ENCODE measurements at places on chromosomes 2 and 18.

- no peak for DNase-seq
Measured at GRCh38 chr2:210922419-210922818, 366.0 kb downstream of the CPS1 start.

DNA sequence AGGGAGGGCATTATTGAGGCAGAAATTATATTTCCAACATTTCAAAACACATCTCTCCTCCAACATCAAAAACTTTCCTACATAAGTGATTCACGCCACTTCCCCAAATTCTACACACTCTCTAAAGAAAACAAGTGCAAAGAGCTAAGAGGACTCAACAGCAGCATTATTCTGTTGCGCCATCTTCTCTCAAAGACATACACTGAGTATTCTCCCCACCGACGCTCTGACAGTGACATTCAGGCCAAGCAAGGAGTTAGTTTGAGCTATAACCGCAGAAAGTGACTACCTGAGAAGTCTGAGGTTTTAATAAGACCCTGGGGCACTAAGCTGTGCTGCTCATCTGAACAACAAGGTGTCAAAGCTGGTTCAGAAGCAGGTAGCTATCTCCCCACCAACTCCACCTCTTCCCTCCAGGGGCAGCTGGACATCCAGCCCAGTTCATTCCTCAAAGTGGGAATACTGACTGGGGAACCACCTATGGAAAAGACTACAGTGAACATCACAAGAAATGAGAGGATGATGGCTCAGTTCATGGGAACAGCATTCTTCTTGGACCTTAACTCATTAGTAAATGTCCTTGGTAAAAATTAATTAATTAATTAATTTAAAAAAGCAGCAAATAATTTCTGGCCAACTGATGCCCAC lies 309.5 kb upstream of the CCDC68 start:
- no peak for DNase-seq

GRCh38 chr18:3262234-3263131 lies 550 bp downstream of the MYL12B start:
- no peak for DNase-seq

GRCh38 chr18:52341608-52342381 lies 1.8 kb downstream of the DCC start:
- peak; percentile 73 for DNase-seq

DNA sequence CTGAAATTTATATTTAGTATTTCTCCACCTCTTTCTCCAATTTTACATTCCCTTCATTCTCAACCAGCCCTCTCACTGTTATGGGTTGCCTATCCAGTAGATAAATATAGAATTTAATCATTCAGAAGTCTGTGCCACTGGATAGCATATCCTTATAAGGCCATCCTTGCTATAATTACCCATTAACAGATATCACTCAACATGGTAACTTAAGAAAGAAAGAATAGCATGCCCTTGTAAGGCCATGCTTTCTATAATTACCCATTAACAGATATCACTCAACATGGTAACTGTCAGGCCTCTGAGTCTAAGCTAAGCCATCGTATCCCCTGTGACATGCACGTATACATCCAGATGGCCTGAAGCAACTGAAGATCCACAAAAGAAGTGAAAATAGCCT lies 1137.4 kb upstream of the FAM98A start:
- DNase-seq, result no peak

DNA sequence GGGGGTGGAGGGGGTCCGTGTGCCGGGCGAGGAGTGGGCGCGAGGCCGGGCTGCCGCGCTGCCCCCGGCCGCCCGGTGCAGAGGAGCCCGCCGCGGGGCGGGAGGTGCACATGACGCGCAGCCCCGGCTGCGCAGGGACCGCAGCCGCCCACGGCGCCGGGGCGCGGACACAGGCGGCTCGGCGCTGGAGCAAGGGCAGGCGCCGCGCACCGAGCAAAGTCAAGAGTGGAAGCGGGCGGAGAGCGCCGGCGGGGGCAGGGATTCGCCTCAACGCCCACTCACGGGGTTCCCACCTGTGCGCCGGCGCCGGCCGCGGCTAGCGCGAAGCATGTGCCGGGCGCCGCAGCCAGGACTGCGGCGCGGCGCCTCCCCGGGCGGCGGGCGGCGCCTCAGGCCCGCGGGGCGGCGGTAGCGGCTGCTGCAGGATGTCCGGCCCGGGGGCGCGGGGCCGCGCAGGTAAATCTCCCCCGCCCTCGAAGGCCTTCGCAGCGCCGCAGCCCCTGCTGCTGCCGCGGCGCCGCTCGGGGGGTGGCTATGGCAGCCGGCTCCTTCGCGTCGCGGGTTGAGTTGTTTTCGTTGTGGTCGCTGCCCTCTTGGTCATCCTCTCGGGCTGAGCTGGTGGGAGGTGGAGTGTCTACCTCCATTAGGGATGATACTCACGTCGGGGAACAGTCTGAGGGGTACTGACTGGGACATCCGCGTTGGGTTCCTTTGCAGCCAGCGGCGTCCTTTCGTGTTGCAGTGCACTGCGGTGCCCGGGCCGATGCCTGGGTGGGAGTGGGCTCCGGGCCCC lies 216.3 kb upstream of the DTNA start:
- DNase-seq, result peak; percentile 76

- DNase-seq, result no peak
Measured at GRCh38 chr2:196086517-196087368, 18.1 kb upstream of the DNAH7 start.

- DNase-seq, result no peak
Measured at GRCh38 chr18:80000877-80001276, 12.5 kb upstream of the TXNL4A start.

DNA sequence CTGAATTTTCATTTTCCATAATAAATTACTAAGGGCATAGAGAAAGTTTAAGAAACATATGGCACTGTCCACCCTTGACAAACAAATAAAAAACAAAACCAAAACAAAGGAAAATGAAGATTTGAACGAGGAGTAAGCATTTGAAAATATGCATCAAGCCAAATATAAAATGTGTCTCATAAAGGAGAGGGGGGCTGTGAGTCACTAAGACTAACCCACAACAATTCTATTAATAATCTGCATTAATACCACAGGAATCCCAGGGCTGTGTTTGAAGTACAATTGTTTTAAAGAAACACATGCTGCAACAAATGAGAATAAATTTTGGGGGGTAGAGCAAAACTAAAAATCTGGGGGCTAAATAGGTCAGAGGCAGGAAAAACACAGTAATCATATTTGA lies 53.8 kb upstream of the STK17B start:
- no peak for DNase-seq

DNA sequence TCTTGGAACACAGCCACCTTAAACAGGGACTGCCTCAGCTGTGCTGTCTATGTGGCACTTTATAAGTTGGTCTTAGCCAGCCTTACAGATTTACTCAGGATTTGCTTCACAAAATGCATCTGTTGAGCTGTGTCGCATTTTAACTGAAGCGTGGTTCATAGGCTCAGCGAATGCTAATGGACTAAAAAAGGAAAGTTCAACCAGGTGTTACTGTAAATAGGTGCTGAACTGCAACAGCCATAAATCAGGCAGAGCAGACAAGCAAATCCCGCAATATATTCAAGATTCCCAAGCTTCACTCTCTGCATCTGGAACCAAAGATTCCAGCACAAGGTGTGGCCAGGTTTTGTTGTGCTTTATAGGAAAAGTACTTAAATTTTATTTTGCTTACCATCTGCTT lies 130.0 kb downstream of the EPHA4 start:
- DNase-seq, result no peak

GRCh38 chr2:101466426-101466825 lies 8.5 kb downstream of the RFX8 start:
- no peak for DNase-seq

GRCh38 chr2:171523088-171524017 lies 1.1 kb downstream of the CYBRD1 start:
- DNase-seq, result peak; percentile 82

DNA sequence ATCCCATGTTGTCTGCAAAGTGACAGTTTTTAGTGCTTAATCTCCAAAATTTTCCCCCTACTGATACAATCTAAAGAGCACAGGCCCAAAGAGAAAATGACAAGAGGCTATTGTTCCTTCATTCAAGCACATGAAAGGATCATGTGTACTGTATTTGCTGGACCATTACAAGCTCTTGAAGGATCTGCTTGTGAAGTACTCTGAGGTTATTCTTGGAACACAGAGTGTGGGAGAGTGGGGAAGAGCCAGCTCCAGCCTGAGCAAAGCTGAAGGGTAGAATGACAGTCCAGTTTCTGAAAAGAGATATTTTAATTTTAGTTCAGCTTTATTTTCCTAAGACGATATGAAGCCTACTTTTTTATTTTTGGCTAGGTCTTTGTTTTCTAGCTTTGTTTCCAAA lies 112.2 kb downstream of the GALNT3 start:
- no peak for DNase-seq

- peak; percentile 76 for DNase-seq
Measured at GRCh38 chr2:201643216-201643890, at the start of gene TMEM237. TSS of gene TMEM237 (minus strand) at chr2:201643503. CDS start at chr2:201643400, 103 bp downstream.

- DNase-seq, result no peak
Measured at GRCh38 chr2:68732036-68732932, 2.3 kb upstream of the ARHGAP25 start.

DNA sequence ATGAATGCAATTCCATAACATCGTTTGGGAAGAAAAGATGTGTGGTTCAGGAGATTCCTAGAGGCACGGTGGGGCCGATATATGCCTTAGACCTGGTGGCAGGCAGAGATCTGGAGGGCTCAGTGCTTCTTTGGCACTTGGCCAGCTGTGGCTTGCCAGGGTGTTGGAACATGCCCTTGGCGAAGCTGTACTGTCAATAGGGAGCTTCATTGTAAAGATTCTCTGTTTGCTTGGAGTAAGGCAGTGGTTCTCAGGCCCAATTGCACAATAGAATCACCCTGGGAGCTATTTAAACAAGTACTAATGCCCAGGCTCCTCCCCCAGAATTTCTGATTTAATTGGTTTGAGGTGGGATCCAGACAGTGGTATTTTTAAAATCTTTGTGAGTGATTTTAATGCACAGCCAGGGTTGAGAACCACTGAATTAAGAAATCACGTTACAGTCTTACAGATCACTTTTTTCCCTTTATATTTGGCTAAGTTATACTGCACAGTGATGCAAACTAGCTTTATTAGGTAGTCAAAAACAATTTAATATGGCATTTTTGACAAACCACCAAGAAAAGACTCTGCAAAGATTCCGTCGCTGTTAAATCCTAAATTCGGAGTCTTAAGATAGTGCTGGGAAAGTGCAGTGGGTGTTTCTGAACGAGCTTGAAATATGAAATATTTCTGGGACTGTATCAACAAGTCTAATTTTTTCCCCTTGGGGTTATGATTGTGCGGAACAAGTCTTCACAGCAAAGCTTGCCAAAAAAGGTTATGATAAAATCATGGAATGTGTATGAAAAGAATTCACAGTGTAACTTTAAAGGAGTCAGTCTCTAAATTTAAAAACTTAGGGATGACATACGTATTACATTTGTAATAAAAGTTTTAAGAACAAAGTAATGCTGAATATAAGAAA lies 78.0 kb downstream of the CRIM1 start:
- peak; percentile 48 for DNase-seq

DNA sequence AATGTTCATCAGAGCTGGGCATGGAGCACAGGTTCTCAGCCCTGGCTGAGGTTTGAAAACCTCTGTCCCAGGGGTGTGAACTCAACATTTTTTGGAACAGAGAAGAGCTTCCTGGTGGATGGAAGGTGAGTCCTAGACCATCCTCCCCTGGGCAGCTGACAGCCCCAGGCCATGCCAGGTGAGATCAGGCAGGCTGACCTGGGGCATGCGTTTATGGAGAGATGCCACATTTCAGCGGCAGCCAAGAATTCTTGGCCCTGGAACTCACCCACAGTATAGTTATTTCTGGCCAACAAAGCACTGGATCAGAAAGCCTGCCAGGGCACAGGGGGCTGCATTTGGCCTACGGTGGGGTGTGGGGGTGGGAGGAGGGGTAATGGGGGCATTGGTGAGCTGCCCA lies 83.8 kb downstream of the EDAR start:
- DNase-seq, result no peak

DNA sequence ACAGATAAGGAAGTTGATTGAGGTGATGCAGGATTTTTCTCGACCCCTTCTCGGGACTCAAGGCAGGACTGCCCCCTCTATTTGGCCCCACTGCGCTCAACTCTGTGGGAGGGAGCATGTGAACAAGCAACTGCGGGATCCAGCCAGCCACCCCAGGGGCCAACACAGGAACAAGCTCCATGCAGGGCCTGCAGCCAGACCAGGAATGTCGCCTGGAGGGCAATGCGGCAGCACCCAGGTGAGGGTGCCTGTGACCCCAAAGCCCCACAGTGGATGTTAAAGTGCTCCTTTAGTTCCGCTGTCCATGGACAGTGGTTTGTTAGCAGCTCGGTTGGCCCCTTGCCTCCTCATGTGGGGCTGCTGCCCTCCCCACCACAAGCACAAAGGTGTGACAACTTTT lies 57.1 kb downstream of the HRH4 start:
- no peak for DNase-seq

GRCh38 chr2:168482269-168482668 lies 26.2 kb downstream of the CERS6 start:
- no peak for DNase-seq

GRCh38 chr2:28626891-28627421 lies 124.7 kb upstream of the PPP1CB start:
- DNase-seq, result no peak

DNA sequence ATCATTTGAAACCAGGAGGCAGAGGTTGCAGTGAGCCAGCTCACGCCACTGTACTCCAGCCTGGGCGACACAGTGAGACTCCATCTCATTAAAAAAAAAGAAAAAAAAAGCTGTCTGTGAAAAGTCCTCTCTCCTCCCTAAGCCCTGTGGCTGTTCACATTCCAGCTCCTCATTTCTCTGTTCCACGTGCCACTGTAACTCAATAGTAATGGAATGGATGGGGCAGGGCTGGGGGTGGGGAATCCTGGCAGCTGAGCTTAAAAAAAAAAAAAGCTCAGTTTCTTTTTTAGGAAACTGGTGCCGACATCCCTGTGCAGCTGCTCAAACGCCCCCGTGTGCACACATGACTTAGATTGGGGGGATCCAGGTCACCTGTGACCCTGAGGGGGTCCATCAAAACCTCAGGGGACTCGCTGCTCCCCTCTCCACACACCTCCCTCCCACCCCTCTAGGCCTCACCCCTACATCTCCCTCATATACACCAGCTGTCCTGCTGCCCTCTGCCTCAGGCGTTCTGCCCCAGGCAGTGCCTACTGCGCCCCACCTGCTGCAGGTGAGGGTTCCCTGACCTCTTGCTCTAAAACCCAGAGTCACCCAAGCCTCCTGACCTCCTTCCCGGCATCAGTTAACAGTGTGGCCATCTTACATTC lies 255.4 kb downstream of the AGAP1 start:
- DNase-seq, result no peak

DNA sequence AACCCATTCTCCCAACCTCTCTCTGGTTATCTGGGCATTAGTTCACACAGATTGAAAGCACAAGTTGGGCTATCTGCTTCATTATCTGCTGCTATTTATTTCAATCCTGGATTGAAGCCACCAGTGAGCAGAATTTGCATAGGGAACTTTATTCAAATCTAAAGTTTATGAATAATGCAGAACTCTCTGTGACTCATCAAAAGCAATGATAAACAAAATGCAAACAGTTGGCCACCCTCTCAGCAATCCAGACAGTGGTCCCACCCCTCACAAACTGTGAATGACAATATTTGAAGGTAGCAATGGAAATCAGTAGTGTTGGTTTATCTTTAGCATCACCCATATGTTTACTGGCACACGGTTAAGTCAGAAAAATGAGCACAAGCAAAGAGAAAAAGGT lies 106.8 kb upstream of the TMEM178A start:
- DNase-seq, result no peak

- no peak for DNase-seq
Measured at GRCh38 chr2:119550856-119551255, 6.6 kb downstream of the CFAP221 start.
